ENCODE measurements at places on chromosomes 5 and 9.

DNA sequence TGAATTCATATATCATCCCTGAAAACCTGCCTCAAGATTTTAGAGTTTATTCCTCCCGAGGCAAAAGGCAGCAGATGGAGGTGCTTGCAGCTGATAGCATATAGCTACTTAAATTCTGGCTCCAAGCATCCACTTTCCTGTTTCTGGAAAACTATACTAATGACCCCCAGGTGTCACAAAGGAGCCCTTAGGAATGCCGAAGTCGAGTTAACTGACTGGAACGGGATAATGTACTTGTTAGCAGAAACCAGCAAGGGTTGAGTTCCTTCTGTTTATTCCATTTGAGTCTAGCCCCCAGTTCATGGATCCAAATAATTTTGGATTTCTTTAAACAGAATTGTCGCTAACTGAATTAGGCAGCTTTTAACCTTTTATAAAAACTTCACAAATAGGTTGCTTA is 44.5 kb downstream of the PTTG1 start:
- DNase-seq: no peak

DNA sequence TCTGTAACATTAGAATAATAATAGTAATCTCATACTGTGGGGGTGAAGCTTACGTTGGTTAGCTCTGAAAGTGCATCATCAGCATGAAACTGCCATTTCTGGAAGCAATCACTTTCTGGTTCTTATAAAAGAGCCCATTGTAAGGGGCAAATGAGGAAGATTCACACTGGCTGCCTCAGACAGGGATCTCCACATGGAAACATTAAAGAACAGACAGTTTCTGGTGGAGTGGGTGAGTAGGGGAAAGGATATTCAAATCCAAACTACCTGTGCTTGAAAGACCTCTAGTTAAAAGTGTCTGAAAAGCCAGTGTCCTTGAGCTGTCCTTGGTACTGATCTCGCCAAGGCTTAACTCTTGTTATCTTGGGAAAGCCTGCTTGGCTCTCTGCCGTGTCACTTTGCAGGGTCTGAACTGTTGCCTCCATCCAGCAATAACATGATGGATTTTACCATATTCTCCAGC is 19.1 kb upstream of the SLC31A2 start:
- no peak for DNase-seq

- DNase-seq: no peak
These were observed 86.1 kb downstream of the SMIM23 start for GRCh38 chr5:171871711-171872110.

DNA sequence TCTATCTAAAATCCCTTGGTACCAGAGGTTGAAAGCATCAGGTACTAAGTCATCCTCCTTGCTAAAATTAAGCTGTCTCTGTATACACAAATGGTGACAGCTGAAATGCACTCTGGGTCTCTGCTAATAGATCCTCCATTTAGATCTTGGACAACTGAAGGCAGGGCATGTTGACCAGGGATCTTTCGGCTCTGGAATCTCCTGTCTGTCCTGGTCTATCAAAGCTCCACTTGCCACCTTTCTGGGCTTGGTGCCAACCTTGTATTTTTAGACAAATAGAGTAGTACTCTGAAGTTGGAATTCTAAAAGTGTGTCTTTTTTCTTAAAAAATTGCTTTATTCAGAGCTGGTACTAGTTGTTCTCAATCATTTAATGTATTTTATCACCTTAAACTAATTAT is 135.2 kb upstream of the HMHB1 start:
- no peak for DNase-seq

DNA sequence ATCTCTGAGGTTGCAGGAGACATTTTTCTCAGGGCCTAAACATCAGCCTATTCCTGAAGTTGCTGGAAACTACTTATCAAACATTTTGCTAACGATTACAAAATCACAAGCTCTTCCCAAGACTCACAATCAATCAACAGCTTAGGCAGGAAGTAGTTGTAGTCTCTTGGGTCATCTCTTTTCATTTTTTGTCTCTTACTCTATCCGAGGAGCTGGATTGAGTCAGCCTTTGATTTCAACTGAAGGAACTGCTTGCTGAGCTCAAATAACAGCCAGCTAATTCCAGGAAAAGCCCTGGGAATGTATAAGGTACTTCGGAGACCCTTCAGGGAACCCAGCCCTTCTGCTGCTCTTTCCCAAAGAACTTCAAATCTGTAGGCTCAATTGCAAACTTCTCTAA is 398.9 kb downstream of the PLK2 start:
- no peak for DNase-seq
